ENCODE measurements at places on chromosomes 2 and 18. TPM values are rescaled to one million over a fixed set of nuclear protein-coding genes. Genes with fewer than 3 reads are reported as not detected.
A peak's percentile ranks its signal among the peaks of the same experiment; 100 is the strongest.

GRCh38 chr2:201378496-201379397 is 21.6 kb upstream of the FLACC1 start:
- no peak for DNase-seq

GRCh38 chr2:230735884-230736283 is 23.2 kb downstream of the CAB39 start:
- DNase-seq = no peak

- DNase-seq = no peak
Measured at GRCh38 chr2:62349788-62350187, 153.9 kb downstream of the B3GNT2 start.

Gene MEIS1
- total RNA-seq = 0.32 TPM

Gene ESPNL
- 0.22 TPM for total RNA-seq

Gene TEX44
- total RNA-seq = not detected

Gene G6PC2
- not detected for total RNA-seq

DNA sequence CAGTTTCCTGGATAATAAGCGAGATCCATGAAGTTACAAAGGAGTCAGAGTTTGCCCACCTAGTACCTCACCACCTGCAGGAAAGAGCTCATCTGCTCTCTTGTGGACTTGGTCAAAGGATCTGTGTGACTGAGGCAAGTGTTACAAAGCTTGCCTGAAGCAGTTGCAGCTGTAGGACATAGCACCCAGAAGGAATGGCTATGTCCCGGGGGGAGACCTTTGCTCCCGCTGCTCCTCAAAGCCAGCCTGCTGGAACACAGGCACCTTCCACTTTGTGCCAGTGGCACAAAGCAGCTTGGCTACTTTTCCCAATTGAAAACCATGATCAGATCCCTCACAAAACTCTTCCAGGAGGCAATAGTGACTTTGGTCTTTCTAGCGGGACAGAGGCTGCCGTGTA is 3.1 kb upstream of the SULT1C2 start:
- no peak for DNase-seq

Gene CREG2
- 0.12 TPM for total RNA-seq

DNA sequence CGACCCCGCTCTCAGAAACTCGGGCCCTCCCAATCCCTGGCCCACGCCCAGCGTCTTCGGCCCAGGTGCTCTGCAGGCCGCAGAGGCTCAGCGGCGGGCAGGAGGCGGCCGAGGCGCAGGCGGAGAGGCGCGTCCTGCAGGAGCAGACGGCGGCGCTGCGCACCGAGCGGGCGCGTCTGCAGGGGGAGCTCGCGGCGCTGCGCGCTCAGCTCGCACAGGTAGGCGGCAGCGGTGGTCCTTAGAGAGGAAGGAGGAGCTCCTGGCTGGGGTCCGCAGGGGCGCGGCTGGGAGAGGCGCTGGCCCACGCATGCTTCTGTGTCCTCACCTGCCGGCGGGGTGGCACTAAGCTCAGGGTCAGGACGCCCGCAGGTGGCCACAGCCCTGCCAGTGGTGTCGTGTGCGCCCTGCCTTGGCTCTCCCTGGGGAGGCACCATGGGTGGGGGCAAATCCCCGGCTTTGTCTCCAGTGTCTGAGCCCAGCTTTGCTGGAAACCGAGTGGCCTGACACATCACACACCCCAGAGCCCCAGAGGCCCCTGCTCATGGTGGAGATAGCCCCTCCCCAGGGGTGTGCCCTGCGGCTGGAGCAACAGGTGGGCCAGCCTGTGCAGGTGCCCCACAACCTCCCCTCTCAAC is 14.9 kb upstream of the SNED1 start:
- peak; percentile 41 for DNase-seq

- DNase-seq = no peak
Measured at GRCh38 chr18:59453468-59453961, 94.5 kb upstream of the LMAN1 start.

Gene MYO5B
- 32.1 TPM for total RNA-seq

- no peak for DNase-seq
Measured at GRCh38 chr2:150449856-150450255, 37.6 kb downstream of the RND3 start.

Gene SCN1A
- total RNA-seq = not detected

Gene SIX3
- 1.2 TPM for total RNA-seq

GRCh38 chr2:230781130-230781797 is 68.6 kb downstream of the CAB39 start:
- peak; percentile 89 for DNase-seq

Gene ACTR1B
- 42.8 TPM for total RNA-seq

Gene CYP1B1
- total RNA-seq = 2.6 TPM
